Activated CD4-positive, alpha-beta T cell treated with anti-CD3 and anti-CD28 coated beads, Interleukin-2, amount 50 U/mL, for 4 hours (primary cell): ENCODE measurements at places on chromosomes 4 and X.

DNA sequence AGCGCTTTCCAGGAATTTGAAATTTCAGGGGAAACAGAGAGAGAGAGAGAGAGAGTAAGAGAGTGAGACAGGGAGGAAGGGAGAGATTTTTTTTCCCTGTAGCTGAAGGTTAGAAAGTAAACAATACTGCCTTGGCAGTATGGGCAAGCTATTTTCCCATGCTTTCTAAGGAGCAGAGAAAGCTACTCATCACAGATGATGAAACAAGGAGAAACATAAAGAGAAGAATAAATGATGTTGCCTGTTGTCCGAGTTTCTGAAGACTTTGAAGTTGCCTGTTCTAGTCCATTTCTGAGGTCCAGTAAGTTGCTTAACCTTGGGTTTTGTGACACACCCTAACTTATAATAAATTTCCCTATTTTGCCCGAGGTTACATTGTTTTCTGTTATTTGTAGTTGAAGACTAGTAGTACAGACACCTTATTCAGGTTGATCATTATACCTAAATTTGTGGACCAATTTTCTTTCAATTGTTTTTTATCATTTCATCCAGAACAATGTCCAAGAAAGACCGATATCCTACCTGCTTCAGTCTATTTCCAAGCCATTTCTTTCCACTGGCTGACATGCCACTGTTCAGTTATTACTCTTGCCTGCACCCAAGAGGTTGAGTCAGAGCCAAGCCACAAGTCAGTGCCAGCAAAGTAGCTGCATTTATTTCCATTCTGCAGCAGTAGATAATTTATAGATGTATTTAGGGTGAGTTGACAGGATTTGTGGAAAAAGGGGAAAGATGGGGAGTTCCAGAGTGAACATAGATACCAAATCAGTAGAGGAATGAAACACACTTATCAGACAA lies 49.7 kb upstream of the SLC16A2 start:
- no peak for DNase-seq

DNA sequence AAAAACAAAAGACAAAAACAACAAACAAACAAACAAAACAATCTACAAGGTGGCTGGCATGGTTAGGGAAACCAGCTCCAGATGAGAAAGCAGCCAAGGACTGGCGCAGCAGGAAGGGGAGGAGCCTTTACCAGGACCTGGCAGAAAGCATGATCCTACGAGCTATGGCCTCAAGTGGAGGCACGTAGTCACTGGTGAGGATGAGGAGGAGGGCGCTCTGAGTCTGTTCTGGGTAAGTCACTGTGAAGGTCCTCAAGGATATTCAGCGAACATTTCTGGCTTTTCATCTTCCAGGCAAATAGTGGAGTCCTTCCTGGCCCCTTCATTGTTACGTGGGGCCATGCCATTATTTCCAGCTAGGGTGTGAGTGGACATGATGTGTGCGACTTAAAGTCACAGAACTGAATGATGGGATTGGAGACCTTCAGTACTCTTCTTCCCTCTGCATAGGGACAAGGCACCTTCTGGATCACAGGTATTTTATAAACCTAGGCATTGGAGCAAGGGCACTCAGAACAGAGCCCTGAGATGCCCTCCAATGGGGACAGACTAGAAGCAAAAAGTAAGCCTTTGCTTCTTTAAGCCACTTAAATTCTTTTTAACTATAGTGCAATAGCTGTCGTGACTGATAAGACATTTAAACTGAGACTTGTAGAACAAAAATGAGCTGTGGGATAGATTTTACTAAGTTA lies 771.3 kb downstream of the RAB28 start:
- no peak for DNase-seq

GRCh38 chr4:88101165-88101564 lies 57.3 kb downstream of the ABCG2 start:
- DNase-seq = no peak

- DNase-seq = peak; percentile 26
Observed at GRCh38 chr4:152778656-152779512, 646 bp downstream of the TIGD4 start.

DNA sequence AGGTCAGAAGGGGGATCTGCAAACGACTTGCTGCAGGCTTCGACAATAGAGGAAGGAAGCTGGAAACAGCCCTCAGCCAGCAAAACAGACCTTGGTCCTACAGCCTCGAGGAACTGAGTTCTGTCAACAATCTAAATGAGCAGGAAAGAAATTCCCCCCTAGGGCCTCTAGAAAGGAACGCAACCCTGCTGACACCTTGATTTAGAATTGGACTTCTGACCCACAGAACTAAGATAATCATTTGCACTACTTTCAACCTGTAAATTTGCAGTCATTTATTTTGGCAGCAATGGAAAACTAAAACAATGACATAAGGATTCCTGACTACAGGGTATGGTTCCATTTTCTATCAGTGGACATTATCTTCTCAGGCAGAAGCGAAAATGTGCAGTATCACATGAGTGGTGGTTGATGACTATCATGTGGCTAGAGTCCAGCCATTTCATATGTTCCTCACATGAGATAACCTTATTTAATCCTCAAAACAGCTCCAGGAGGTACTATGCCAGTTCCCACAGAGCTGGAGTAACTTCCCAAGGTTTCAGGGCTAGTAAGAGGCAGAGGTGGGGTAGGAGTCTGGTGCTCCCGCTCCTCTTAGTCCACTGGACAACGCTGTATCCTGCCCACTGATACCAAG lies 61.6 kb downstream of the SAT1 start:
- no peak for DNase-seq

GRCh38 chrX:13579661-13580060 lies 10.3 kb downstream of the EGFL6 start:
- no peak for DNase-seq

GRCh38 chr4:24236532-24236931 lies 346.7 kb upstream of the PPARGC1A start:
- no peak for DNase-seq

DNA sequence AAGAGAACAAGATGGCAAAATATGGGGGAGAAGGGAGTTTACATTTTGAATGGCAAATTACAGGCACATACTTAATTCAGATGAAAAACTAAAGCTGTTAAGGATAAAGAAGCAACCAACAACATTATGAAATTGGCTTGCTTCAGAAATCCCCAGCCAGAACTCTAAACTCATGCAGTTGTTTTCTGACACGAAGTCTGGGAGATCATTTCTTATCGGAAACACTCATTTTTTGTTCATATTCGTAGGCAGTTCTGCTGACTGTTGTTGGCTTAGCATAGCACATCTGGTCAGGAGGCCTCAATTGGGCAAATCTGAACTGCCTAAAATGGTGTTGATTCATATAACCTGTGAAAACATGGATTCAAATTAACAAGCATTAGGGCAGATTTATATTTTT lies 33.0 kb upstream of the ARHGAP6 start:
- no peak for DNase-seq

DNA sequence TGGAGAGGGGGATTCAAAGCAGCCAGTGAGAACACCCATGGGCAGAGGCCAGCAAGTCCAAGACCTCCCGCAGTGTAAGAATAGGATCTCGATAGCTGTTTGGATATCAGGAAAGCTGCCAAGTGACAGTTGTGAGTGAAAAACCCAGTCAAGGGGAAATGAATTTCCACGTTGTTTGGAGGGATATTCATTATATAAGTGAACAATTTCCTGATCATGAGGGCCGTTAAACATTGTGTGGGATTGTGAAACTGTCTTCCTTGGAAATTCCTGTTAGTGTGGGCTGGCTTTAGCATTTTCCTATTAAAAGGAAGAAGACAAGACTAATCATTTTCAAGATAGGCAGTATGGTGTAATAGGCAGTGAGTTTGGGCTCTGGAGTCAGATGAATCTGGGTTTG lies 15.0 kb downstream of the CLDN2 start:
- DNase-seq = no peak

GRCh38 chr4:62881210-62881609 lies 1528.0 kb downstream of the TECRL start:
- no peak for DNase-seq

DNA sequence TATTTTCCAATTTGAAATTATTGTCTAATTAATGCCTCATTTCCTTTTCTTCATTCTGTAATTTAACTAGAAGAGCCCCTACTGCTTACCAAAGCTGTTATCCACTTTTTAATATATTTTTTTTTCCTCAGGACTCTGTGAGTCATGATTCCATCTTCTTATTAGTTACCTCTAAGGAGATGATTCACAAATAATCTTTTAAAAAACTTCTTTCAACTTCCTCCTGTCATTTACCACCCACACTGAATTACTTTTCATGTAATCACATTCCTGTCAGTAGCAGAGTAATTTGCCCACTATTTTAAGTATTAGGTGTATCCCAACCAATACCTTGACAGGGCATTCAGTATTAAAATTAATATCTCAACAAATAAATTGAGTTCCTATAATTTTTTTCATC lies 470.9 kb upstream of the ADGRL3 start:
- DNase-seq = no peak

DNA sequence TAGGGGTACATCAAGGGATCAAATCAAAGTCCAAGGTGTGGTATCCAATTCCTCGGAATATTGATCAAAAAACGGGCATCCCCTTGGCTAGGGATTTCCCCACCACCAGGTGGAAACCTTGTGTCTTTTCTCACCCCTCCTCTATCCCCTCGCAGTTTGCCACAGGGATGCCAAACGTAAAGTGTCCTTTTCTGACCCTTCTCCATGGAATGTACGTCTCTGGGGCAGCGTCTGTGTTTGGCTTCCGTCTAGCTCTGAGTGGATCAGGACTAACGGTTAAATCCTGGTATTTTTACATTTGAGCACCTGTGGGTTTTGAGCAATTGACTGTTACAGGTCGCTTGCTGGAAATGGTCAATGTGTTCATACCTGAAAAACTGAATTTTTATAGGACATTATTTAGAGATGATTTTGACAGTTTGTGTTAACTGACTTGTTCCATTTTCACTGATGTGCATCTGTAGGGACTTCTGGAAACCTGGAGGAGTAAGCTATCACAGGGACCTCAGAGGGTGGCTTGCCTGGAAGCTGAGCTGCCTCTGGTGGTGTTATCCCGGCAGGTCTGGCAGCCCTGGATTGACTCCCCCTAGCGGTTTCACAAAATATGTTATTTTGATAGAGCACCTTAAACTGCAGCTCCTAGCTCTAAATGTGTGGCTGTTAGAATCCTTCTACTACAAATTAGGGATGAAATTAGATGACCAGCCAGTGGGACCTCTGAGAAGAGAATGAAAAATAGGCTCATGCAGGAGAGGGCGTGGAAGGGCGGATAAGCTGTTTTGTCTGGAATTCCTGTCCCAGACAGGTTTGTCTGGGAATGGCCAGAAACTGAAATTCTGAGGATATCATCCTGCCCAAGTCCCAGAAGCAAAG lies 8.8 kb upstream of the MGST2 start:
- DNase-seq = peak; percentile 19

GRCh38 chr4:188005561-188005960 lies 10.0 kb downstream of the ZFP42 start:
- no peak for DNase-seq

GRCh38 chrX:41002026-41002425 lies 83.2 kb upstream of the USP9X start:
- no peak for DNase-seq

- peak; percentile 45 for DNase-seq
Observed at GRCh38 chr4:108171339-108172230, 2.9 kb upstream of the LEF1 start.

GRCh38 chr4:53744446-53745160 lies 153.3 kb upstream of the LNX1 start:
- DNase-seq = no peak

GRCh38 chr4:164890691-164891090 lies 13.7 kb downstream of the APELA start:
- DNase-seq = no peak

- no peak for DNase-seq
Observed at GRCh38 chrX:13755254-13755653, 20.7 kb downstream of the OFD1 start.

DNA sequence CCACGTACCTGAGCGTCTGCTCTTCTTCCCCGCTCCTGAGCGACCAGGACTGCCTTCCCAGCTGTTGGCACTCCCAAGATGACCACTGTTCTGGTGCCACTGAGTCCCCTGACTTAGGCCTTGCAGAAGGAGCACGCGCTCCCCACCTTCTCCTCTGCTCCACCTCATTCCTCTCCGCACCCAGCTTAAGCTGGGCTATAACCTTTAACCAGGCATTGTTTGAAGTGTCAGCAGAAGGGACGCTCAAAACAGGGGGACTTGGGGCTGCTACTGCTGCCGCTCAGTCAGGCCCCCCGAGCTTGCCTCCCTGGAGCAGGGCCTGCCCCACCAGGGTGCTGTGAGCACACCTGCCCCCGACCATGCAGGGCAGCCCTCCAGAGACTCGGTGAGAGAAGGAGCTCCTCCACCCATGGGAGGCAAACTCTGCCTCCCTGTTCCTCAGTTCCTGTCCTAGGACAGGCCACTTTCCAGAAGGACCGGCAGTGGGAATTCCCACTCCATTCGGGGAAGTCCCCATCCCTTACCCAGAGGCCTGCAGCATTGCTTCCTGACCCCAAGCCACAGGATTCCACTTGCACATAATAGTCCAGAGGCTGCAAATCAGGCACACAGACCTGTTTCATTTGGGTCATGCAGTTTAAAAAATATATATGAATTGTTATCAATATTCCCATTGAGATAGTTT lies 99.7 kb upstream of the ENPP6 start:
- DNase-seq = no peak

DNA sequence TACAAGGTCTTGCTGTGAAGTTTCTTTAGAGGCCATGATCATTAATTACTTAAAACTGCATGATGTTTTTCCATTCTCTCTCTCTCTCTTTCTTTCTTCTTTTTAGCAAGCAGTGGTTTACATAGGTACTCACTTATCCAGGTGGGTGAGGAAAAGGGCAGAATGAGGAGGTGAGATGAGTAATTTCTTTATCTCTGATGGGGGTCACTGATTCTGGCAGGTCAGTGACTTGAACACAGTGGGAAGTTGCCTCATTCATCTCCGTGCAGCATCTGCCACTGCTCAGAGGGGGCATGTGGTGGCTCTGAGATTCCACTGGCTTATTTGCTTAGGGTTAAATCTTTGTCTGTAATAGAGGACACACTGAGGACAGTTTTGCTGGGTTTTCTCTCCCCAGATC lies 62.6 kb downstream of the FAM114A1 start:
- no peak for DNase-seq

DNA sequence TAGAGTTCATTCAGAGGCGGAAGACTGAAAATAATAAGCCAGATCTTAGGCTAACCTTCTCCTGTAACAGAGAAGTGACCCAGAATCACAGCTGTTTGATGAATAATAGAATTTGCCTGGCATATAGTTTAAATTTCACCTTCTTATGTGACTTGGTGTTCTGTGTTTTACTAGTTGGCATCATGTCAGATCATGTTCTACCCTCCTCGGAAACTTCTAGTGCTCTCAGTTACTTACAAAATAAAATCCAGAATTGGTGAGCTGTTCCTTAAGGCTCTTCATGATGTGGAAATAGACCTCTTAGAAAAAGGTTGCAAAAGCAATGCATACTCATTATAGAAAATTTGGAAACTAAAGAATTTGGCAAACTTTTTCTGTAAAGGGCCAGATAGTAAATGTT lies 31.1 kb downstream of the TMEM164 start:
- no peak for DNase-seq

GRCh38 chrX:153897899-153898298 lies 6.6 kb upstream of the AVPR2 start:
- DNase-seq = no peak
